ENCODE measurements at places on chromosomes 5 and 9. TPM values are rescaled to one million over a fixed set of nuclear protein-coding genes. Genes with fewer than 3 reads are reported as not detected.

GRCh38 chr5:56450766-56451165 is 217.6 kb upstream of the ANKRD55 start:
- no peak for DNase-seq

SLC46A2 gene
- total RNA-seq, result 0.17 TPM

DNA sequence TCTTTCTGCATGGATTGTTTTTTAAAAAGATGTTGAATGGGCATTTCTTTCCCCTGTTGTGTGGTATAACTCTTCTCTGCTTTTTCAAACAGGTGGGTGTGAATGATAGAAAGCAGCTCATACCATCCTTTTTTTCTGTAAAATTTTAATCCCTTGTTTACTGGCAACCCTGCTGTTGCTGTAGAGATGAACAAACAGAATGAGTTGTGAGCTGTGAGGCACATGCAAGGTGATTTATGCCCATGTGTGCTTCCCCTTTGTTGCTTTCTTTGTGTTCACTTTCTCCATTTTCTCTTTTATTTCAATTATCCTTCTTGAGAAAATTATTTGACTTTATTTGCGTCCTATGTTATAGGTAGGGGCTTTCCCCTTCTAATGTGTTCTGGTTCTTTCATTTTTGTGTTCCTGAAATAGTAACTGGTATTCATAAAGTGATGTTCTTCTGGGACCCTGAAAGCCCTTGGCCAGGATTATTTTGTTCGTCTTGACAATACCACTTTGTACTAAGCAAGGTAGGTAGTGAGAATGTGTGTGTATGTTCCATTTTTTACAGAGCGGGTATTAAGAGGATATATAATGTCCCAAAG is 79.9 kb downstream of the AOPEP start:
- DNase-seq, result no peak

GRCh38 chr9:127290561-127291065 is 26.0 kb downstream of the GARNL3 start:
- DNase-seq, result no peak

DNA sequence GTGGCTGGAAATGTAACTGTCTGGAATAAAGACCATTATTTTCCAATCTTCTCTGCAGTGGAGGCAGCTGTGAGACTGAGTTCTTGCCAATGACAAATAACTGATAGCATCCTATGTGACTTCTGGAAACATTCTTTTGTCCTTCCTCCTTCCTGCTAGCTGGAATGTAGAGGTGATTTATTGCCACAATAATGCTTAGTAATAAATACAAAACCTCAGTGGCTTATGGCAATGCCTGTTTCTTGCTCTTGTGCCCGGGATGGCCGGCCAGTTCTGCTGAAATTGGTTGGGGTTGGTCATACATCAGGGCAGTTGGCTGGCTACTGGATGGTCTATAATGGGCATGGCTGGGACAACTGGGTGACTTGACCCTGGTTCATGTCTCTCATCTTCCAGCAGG is 12.2 kb upstream of the TEX48 start:
- DNase-seq, result no peak

GRCh38 chr5:2732850-2733249 is 18.6 kb downstream of the IRX2 start:
- no peak for DNase-seq

TSLP gene
- 0.25 TPM for total RNA-seq

GRCh38 chr9:83956436-83957247 is 23.4 kb downstream of the HNRNPK start:
- DNase-seq, result peak; percentile 78

GRCh38 chr9:81423589-81424326 is 265.6 kb downstream of the TLE1 start:
- DNase-seq, result no peak

RANBP17 gene
- total RNA-seq, result 9.2 TPM

ZDHHC11B gene
- 0.37 TPM for total RNA-seq

Data from liver (tissue), 10 donors.